Mesendoderm (in vitro differentiated cells): ENCODE measurements at places on chromosomes 12 and 14.
A peak's percentile ranks its signal among the peaks of the same experiment; 100 is the strongest.

GRCh38 chr14:65080960-65081747, 21.2 kb downstream of the MAX start:
- DNase-seq = no peak

- DNase-seq = no peak
These were observed 664 bp downstream of the LRFN5 start for GRCh38 chr14:41607304-41607775.

DNA sequence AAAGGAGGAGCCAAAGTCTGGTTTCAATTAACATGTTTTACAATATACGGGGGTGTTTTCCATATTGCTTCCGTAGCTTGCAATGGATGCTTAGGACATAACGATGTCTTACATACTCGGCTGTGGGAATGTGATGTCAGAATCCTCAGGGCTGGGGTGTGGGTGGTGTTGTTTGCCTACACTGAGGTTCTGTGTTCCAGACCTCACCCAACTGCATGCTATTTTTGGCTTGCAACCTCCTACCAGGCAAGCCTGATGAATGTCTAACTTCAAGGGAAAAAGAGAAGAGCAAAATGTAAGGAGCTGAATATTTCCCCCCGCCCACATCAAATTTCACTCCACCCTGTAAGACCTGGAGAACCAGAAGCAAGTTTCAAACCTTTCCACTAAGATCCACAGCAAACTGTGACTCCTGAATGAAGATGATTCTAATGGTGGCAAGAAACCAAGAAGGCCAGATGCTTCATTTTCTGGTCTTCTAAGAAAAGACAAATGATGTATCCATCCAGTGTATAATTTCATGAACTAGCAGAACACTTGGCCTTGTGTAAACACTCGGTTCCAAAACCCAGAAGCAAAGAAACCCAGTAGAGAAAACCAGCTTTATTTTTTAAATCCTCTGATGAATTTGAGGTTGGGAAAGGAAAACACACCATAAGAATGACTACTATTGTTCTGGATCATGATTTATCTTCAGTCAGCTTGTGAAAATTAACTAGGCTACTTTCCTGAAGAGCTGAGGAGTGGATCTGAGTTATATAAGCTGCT, 227.9 kb downstream of the DACT1 start:
- DNase-seq = no peak

DNA sequence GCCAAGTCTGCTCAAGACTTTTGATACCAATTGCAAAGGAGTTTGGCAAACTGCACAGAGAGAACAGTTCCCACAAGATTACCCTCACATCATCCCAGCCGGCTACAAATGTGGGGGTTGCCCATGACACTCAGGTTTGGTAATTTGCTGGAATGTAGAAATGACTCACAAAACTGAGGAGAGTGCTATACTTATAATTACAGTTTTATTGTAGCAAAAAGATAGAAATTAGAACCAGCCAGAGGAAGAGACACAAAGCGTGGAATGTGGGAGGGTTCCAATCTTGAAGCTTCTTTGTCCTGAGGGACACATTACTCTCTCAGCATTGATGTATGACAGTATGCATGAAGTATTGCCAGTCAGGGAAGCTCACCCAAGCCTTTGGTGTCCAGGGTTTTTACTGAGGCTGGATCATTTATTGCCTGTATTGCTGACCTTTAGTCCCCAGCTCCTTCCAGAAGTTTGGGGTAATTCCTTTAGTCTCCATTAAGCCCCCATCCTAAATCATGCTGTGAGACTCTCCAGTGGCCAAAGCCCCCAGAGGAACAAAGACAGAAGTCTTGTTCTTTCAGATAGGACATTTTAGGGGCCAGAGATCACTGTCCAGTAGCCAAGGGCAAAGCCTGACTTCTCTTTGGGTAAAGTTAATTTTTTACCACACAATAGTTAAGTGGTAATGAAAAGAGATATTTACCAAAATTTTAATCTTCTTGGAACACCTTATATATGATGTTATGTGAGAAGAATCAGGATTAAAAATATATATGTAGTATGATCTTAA, 9.9 kb downstream of the TBK1 start:
- DNase-seq = no peak

- DNase-seq = peak; percentile 48
These were observed 211.5 kb downstream of the CHST11 start for GRCh38 chr12:104668274-104668718.

DNA sequence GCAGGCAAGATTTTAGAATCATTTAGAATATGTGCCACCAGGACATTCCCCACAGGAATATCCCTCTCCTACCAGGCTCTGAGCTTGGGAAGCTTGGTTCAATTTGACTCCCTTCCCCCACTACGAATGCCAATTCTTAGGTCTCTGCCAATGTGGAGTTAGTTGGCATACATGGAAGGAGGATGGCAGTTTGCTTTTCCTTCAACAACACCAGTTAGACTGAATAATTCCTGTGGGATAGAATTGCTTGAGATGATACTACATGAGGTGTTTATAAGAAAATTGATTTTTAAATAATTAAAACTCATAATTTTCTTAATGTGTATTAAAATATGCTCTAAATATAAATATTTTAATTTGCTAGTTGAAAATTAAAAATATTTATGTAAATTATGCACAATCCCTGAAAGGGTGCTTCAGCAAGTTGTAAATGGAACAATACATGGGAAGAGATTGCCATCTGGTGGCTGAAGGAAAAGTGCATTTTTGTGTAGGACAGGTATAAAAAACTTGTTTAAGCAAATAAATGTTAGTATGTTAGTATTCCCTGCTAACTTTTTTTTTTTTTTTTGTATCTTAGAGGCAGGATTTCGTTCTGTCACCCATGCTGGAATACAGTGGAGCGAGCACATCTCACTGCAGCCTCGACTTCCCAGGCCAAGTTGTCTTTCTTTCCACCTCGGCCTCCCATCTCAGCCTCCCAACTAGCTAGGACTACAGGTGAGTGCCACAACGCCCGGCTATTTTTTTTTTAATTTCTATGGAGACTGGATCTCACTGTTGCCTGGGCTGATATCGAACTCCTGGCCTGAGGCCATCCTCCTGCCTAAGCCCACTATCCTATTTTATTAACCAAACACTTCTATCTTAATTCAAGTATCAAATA, 25.8 kb upstream of the STRAP start:
- DNase-seq = peak; percentile 64

- no peak for DNase-seq
These were observed 56.8 kb downstream of the CDK17 start for GRCh38 chr12:96343347-96343954.

- DNase-seq = no peak
These were observed 2.5 kb downstream of the PPP1R12A start for GRCh38 chr12:79932357-79932756.

GRCh38 chr14:90846511-90846910, 30.3 kb upstream of the TTC7B start:
- no peak for DNase-seq

GRCh38 chr12:4881266-4882064, 28.2 kb upstream of the KCNA1 start:
- DNase-seq = no peak

DNA sequence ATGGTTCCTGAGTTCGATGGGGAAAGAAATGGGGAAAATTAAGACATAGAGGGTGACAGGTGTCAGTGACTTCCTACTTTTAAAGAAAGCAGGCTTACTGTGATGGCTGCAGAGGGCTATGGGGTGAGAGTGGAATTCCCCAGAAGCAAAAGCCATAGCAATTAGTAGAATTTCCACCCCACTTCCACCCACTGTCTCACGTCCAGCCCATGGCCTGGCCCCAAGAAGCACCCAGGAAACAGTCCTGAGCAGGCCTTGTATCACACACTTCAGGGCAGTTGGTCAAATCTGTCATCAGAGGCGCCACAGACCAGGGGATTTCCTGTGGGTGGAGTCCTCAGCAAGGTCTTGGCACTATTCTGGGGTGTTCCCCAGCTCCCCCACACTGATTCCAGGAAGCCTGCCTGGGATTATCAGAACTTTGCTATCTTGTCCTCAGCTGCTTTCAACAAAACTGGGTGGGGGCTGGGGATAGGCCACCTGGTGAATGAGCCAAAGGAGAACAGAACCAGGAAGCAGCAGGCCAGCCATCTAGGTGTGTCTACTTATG, 120.1 kb upstream of the CCND2 start:
- DNase-seq = peak; percentile 24
